ENCODE measurements at places on chromosomes 11 and 22. TPM values are rescaled to one million over a fixed set of nuclear protein-coding genes. Genes with fewer than 3 reads are reported as not detected.

- DNase-seq, result no peak
Measured at GRCh38 chr11:77471558-77472193, 2.2 kb downstream of the PAK1 start.

Gene TRIM29
- 1.4 TPM for total RNA-seq

DNA sequence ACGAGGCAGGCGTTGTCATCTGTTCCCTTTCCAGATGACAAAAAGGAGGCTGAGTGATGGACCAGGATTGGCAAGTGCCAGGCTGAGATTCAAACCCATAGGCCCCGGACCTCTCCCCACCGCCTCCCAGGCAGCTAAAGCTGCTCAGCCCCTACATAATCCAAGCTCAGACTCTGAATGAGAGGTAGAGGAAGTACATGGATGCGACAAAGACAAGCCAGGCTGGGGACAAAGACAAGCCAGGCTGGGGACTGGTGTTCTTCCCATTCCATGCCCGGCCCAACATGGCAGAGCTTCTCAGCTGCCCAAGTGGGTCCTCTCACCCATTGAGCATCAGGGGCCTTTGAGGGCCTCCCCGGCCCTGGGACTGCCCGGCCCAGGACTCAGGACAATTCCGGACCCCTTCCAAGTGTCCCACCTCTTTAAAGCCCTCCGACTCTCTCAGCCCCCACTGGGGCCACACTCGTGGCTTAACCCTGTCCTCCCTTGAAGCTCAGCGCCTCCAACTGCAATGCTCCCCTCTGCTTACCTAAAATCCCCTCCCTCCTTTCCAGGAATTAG is 4.8 kb downstream of the MFNG start:
- no peak for DNase-seq

Gene OR2AG1
- not detected for total RNA-seq

Gene ZC3H12C
- total RNA-seq, result 5.3 TPM

DNA sequence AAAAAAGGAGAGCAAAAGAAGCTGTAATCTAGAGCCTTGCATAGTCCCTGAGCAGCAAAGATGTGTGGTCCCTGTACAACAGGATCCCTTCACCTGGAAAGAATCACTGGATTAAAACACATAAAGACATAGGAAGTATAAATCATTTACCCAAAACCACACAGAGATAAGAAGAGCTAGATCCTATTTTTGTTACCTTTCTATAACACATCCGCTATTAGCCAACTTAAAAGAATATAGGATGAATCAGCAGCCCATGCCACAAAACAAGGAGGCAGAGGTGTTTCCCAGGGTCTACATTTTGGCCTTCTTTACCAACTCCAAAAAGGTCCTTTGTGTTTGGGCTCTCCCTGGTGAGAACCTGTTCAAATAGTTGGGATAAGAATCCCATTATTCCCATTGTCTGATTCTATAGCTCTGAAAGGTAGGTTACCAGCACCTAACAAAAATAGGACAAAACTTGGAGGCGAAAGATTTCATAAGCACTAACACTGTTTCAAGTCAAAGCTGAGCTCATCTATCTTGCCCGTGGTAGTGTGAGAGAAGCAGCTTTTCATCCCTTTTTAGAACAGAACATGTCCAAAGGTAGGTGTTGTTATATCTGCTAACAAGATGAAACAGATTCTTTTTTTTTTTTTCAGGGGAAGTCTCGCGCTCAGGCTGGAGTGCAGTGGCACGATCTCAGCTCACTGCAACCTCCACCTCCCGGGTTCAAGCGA is 26.8 kb downstream of the PAK1 start:
- DNase-seq, result no peak

- DNase-seq, result no peak
Measured at GRCh38 chr11:60570970-60571369, 55.8 kb downstream of the MS4A13 start.

Gene PNPLA5
- total RNA-seq, result not detected

- no peak for DNase-seq
Measured at GRCh38 chr22:39718921-39719475, 148.4 kb downstream of the CACNA1I start.

Gene RASGRP2
- total RNA-seq, result not detected

Gene FOLR1
- total RNA-seq, result not detected

Gene MEI1
- total RNA-seq, result 2.2 TPM

DNA sequence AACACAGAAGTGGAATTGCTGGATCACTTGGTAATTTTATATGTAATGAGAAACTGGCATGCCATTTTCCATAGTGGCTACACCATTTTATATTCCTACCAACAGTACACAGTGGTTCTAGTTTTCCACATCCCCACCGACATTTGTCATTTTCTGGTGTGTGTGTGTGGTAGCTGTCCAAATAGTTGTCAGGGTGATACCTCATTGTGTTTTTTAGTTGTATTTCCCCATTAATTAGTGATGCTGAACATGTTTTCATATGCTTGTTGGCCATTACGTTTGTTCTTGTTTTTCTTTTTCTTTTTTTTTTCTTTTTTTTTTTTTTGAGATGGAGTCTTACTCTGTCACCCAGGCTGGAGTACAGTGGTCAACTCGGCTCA is 12.2 kb downstream of the NEU3 start:
- no peak for DNase-seq

DNA sequence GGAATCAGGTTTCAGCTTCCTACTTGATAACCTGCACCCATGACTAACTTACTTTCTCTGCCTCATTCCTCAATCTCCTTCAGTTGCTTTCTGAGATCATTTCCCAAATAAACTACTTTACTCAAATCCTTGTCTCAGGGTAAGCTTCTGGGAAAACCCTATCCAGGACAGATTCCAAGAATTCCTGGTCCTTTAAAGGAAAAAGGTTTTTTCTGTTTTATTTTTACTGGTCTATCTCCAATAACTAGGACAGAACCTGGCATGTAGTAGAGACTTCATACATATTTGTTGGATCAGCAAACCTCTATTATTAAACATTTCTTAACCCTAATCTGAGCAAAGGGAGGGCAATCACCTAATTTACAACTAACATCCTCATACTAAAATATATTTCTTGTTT is 910.5 kb upstream of the CHORDC1 start:
- DNase-seq, result no peak

Gene GTSE1
- 6.1 TPM for total RNA-seq

Gene DEUP1
- not detected for total RNA-seq

GRCh38 chr22:26768952-26769351 is 111.6 kb downstream of the MIAT start:
- DNase-seq, result peak; percentile 96

Gene MS4A8
- not detected for total RNA-seq
